ENCODE measurements at places on chromosomes 12 and 14. TPM values are rescaled to one million over a fixed set of nuclear protein-coding genes. Genes with fewer than 3 reads are reported as not detected.
A peak's percentile ranks its signal among the peaks of the same experiment; 100 is the strongest.

GRCh38 chr12:49094160-49094974, at the start of gene DHH:
Gene DHH (minus strand): TSS chr12:49094801. CDS start chr12:49094512, 289 bp downstream.
- peak; percentile 59 for DNase-seq
- no peak within 1 kb of the TSS for H3K27ac ChIP-seq
- peaks cover 11% of the 10 kb centered on the region for H3K4me1 ChIP-seq
- peaks cover 15% of the 10 kb centered on the region for H3K27me3 ChIP-seq
- H3K36me3 ChIP-seq: no peaks in the 10 kb centered on the region
- peak within 1 kb of the TSS; percentile 19 for H3K4me3 ChIP-seq

DNA sequence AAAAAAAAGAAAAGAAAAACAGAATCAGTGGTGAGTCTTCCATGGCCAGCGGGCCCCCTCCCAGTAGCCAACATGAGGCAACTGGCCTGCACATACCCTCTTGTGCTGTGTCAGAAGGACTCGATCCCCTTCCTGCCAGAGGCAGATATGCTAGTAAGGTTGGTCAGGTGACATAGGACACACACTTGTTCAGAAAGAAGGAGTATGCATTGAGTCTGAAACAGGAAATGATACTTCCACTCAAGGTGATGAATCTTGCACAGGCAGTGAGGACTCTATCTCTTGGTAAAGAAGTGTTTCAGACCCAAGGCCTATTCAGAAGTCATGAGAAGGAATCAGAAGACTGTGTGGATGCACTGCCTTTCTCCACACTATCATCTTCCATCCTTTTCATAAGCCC, 269.7 kb upstream of the FAR2 start:
- no peak overlapping the region for H3K4me3 ChIP-seq
- H3K36me3 ChIP-seq: no peaks in the 10 kb centered on the region
- DNase-seq: no peak
- H3K4me1 ChIP-seq: no peaks in the 10 kb centered on the region
- H3K27ac ChIP-seq: no peak overlapping the region
- no peaks in the 10 kb centered on the region for H3K27me3 ChIP-seq

- H3K27ac ChIP-seq: peak overlapping the region; percentile 79
- peaks cover 31% of the 10 kb centered on the region for H3K4me1 ChIP-seq
- no peaks in the 10 kb centered on the region for H3K27me3 ChIP-seq
- H3K4me3 ChIP-seq: no peak overlapping the region
- H3K36me3 ChIP-seq: no peaks in the 10 kb centered on the region
- peak; percentile 84 for DNase-seq
These were observed 278.1 kb downstream of the NUAK1 start for GRCh38 chr12:105860561-105861207.

GRCh38 chr14:75418850-75419768, 8.7 kb upstream of the JDP2 start:
- peaks cover 36% of the 10 kb centered on the region for H3K4me1 ChIP-seq
- peak overlapping the region; percentile 51 for H3K27ac ChIP-seq
- peak overlapping the region; percentile 10 for H3K4me3 ChIP-seq
- H3K36me3 ChIP-seq: no peaks in the 10 kb centered on the region

GRCh38 chr14:102046337-102047278, 40.2 kb downstream of the HSP90AA1 start:
- peaks cover 3% of the 10 kb centered on the region for H3K36me3 ChIP-seq
- no peak overlapping the region for H3K4me3 ChIP-seq

DNA sequence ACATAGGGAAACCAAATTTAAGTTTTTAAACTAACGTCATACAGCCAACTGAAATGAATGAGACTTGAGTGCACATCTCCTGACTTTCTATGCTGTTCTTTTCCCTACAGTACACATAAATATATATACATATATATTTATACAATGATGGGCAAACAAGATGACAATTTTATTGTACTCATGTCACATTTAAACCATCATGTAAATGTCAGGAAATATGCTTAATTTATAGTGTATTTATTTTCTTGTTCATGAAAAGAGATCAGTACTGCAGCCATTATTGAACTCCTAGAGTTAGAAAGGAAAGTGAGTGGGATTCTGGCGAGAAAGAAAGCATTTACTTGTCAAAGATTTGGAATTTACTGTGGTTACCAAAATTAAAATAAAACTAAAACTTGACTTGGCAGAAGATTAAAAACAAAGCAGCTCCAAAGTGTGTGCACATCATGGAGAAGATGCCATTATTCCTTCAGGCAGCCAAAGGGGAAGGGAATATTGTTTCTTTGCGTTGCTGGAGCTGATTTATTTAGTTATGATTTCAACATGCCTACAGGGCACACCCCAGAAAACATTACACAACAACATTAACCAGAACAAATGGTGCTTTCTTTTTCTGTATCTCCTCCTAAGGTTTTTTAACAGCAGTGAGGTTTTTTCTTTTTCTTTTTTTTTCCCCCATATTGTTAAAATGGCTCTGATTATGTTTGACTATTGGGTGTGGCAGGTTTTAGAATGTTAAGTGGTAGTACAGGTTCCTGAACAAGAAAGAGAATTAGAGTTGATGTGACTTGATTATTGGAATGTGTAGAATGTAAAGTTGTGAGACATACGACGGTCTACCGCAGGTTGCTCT, 144.6 kb downstream of the RAD51B start:
- H3K36me3 ChIP-seq: no peaks in the 10 kb centered on the region
- H3K4me3 ChIP-seq: no peak overlapping the region
- peak overlapping the region; percentile 83 for H3K27ac ChIP-seq
- no peaks in the 10 kb centered on the region for H3K27me3 ChIP-seq

- no peak overlapping the region for H3K27ac ChIP-seq
- no peaks in the 10 kb centered on the region for H3K27me3 ChIP-seq
- H3K4me3 ChIP-seq: no peak overlapping the region
- no peak for DNase-seq
- no peaks in the 10 kb centered on the region for H3K4me1 ChIP-seq
These were observed 114.9 kb downstream of the PDZRN4 start for GRCh38 chr12:41302979-41303403.

GRCh38 chr14:95664066-95664465, 22.2 kb upstream of the TCL1B start:
- no peaks in the 10 kb centered on the region for H3K27me3 ChIP-seq
- DNase-seq: no peak
- no peak overlapping the region for H3K27ac ChIP-seq
- no peaks in the 10 kb centered on the region for H3K36me3 ChIP-seq

Gene CDH24
- total RNA-seq: 7.9 TPM

Gene SLC39A5
- 110 TPM for total RNA-seq

Gene ANO4
- total RNA-seq: 0.09 TPM

Gene CIDEB
- total RNA-seq: 3.5 TPM

Gene MYL2
- total RNA-seq: not detected

Gene APOF
- 0.18 TPM for total RNA-seq

Gene NGB
- total RNA-seq: not detected
